Activated naive CD4-positive, alpha-beta T cell (primary cell): ENCODE measurements at places on chromosomes 3 and 15.

DNA sequence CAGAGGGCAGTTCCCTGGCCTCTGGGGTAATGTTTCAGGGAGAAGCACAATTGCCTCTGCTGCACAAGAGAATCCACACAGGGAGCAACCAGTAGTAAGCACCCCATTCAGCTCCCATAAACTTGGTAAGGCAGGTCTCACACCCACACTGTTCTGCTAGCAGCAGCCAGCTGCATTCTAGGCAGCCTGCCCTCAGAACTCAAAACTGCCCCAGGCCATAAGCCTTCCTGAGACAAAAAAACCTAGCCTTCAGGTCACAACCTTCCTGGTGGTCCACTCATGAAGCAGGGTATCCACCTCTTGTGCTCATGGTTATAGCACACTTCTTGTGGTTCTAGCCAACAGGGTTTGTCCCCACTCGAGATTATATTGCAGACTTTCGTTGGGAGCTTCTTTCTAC is 33.7 kb upstream of the ABI3BP start:
- no peak for DNase-seq

DNA sequence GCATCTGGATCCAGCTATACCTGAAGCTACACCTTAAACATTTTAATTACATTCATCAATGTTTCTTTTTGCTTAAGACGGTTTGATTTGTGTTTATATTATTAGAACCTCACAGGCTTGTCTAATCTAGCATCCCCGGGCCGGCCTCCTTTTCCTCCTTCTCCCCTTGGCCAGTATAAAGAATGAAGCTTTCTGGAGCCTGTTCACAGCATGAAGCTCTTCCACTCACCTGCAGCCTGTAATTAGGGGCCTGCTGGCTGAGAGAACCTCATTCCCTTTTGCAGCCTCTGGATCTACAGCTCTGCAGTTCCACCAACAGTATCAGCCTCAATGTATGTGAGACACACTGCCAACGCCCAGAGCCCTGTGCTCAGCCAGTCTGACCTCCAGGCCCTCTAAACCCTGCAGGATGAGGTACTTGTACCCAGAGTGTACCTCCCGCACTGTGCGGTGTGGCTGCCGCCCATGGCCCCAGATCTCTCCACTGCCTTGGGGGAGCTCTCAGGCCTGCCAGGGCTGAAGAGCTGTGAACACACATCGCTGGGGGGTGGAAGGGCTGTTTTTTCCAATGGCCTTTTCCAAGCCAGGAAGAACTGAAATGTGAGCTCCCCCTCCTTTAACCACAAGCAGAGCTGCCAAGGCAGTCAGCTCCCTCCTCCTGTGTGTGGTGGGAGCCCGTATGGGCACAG is 114.7 kb upstream of the ALDH1A3 start:
- DNase-seq, result no peak

DNA sequence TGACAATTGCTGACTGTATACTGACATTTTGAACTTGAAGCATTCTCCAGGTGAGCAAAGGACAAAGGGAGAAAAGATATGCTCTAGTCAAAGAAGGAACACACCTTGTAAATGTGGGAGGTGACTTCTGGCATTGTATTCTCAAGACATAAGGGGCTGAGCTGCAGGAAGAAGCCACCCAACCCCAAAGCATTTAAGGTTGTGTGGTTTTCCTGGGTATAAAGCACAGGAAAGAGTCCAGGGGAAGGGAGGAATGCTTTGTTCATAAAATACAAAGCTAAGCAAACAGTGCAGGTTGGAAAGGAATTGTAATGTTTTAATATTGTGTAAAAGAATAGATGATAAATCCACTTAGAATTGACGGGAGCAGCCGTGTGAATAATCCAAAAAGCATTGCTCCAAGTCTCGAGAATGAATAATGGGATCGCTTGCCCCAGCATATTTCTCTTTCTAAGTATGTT is 102.4 kb upstream of the LRIG1 start:
- no peak for DNase-seq

- DNase-seq, result no peak
Measured at GRCh38 chr3:61613666-61614065, 52.3 kb downstream of the PTPRG start.

GRCh38 chr3:140250945-140251344 is 316.0 kb downstream of the CLSTN2 start:
- DNase-seq, result no peak

- DNase-seq, result no peak
Measured at GRCh38 chr15:52134502-52135144, 22.0 kb upstream of the BCL2L10 start.
